Gastroesophageal sphincter (tissue), 4 donors: ENCODE measurements at places on chromosomes 3 and 15.

- no peak for ATAC-seq
Measured at GRCh38 chr15:35062738-35063099, 22.4 kb downstream of the NANOGP8 start.

- ATAC-seq: no peak
Measured at GRCh38 chr15:93019090-93019489, 69.9 kb downstream of the RGMA start.

GRCh38 chr3:4742359-4742758 is 236.9 kb upstream of the BHLHE40 start:
- no peak for ATAC-seq

GRCh38 chr3:82229397-82229796 is 468.0 kb upstream of the GBE1 start:
- ATAC-seq: no peak

DNA sequence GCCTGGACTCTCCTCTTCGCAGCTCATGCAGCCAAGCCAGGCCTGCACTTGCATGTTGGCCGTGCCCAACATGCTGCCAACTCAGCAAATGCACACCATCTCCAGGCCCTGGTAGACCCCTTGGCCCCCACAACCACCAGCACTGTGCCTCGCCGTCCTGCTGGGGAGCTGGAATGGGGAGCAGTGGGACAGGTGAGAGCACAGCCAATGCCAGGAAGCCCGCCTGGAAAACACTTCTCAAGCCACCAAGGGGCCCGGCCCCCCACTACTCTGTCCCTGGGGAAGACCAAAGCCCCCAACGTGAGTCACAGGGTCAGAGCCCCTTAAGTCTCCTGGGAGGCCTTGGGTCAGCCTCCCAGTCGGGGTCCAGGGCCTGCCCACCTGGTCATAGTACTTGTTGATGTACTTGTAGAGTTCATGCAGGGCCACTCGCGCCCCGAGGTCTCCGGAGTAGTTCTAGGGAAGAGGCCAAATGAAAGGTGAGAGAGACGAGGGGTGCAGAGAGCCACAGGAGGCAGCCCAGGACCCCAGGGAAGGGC is 24.5 kb downstream of the PLXNB1 start:
- no peak for ATAC-seq

GRCh38 chr3:131630807-131631206 is 128.0 kb upstream of the MRPL3 start:
- no peak for ATAC-seq

DNA sequence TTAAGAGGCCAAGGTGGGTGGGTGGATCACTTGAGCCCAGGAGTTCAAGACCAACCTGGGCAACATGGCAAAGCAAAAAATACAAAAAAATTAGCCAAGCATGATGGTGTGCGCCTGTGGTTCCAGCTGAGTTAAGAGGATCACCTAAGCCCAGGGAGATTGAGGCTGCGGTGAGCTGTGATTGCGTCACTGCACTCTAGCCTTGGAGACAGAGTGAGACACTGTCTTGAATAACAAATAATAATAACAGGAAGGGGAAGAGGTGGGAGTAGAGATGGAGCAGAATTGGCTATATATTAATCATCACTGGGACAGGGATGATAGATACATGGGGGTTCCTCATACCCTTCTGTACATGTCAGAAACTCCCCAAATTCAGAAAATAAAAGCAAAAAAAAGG is 23.8 kb upstream of the NMB start:
- ATAC-seq: no peak

GRCh38 chr3:11305509-11305908 is 33.3 kb downstream of the ATG7 start:
- no peak for ATAC-seq

- no peak for ATAC-seq
Measured at GRCh38 chr3:30193625-30194044, 412.8 kb upstream of the TGFBR2 start.

DNA sequence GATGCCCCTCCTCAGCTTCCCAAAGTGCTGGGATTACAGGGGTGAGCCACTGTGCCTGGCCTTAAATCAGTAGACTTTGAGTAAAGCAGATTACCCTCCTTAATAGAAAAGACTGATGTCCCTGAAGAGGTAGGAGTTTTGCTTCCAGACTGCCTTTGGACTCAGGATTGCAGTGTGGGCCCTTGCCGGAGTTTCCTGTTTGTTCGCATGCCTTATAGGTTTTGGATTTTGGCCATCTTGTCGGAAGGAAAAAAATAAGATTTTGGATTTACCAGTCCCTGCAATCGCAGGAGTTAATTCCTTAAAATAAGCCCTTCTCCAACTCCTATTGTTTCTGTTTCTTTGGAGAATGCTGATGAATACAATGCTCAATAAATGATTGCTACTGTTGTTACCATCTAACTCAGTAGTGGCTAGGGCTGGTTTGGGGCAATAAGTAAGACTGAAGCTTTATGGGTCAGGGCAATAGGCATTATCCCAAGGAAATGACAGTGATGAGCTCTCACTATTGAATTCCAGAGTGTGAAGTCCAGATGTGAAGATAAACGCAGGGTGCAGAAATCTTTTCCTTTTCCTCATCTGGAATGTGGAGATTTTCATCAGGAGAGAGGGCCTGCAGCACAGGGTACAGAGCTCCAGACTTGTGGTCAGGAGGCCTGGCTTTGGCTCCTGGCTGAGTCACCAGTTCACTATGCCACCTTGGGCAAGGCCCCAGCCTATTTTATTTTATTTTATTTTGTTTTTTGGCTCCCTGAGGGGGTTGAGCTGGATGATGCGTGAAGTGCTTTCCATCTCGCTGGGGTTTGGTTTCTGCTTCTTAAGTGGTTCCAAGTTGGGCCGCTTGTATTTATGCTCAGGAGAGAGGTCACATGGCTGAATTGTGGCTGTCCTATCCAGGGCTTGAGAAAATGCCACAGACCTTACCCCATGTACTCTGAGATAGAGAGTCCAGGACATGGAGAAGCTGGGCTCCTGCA is 25.3 kb downstream of the FOXL2 start:
- ATAC-seq: no peak

DNA sequence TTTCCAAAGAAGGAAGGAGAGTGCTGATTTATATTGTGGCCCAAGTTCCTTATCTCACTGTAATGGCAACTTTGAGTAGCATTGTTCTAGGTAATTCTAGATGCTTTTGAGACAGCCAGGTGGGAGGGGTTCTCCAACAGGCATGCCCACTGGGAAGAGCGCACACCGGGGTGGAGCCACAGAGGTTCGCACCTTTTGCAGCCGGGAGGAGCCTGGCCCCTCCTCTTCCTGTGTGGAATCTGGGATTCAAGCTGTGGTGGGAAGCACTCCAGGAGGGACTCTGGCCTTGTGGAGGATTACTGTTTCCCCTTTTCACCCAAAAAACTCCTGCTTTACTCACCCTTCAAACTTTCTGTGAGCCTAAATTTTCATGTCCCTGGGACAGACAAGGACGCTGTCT is 53.1 kb downstream of the CFAP20DC start:
- no peak for ATAC-seq

- no peak for ATAC-seq
Measured at GRCh38 chr3:55006244-55006676, 78.4 kb upstream of the LRTM1 start.

- peak; percentile 53 for ATAC-seq
Measured at GRCh38 chr3:70999730-71000129, 583.8 kb downstream of the FOXP1 start.

GRCh38 chr15:91045065-91045464 is 22.7 kb upstream of the VPS33B start:
- ATAC-seq: no peak

DNA sequence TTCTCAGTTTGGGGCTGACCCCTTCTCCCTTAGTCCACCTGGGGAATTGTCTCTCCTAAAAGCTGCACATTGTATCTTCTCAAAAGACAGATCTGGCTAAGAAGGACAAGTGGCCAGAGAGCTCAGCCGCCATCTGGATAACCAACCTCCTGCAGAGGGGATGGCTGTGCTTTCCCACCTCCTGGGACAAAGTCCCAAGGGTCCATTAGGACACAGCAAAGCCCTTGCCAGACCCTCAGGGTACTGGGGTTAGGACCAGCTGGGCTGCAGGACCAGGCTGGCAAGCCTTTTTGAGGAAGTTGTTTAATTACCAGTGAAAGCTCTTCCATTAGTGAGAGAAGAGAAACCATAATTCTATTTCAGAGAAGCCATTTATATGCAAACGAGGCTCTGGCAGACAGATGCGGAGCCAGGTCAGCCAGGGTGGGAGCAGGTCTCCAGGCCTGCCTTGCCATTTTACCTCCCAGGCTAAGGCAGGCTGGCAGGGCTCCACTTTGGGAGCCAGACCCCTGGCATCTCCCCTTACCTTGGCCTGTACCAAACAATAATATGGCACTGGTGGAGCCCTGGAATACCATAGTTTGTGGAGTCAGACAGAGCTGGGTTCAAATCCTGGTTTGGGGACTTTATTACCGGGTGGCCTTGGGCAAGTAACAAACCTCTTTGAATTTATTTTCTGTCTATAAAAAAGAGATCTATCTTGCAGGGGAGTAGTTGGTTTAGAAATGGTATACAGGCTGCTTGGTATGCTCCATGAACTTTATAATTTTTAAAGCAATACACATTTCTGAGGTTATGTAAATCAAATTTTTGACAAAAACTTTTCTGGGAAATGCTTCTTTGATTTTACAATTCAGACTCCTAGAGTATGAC is 17.9 kb downstream of the SHF start:
- ATAC-seq: no peak

- no peak for ATAC-seq
Measured at GRCh38 chr15:83106994-83107840, at the start of gene TM6SF1. Gene TM6SF1, plus strand, starts transcription at chr15:83107645. Its CDS starts 36 bp downstream, at chr15:83107681.

GRCh38 chr15:42094512-42094963 is at the start of gene PLA2G4D:
Gene PLA2G4D, minus strand, starts transcription at chr15:42094562. Its CDS starts 103 bp downstream, at chr15:42094459.
- no peak for ATAC-seq

DNA sequence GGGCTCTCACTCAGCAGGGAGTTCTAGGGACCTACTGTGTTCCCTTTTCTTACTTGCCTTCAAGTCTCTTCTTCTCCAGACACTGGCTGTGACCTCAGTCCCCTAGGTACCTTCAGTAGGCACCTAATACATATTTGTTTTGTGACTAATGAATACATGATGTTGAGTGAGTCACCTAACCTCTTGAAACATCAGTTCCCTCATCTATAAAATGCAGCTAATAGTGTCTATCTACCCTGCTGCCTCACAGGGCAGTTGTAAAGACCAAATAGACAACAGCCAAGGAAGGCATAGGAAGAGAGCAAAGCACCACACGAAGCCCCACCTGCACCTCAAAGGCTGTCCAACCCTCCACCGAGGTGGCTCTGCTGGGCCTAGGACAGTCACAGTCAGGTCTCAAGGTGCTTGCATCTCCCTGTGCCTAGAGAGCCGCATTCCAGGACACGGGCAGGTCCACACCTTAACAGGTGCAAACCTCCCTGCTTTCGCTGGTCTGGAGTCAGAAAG is 29.1 kb downstream of the DAPK2 start:
- no peak for ATAC-seq

DNA sequence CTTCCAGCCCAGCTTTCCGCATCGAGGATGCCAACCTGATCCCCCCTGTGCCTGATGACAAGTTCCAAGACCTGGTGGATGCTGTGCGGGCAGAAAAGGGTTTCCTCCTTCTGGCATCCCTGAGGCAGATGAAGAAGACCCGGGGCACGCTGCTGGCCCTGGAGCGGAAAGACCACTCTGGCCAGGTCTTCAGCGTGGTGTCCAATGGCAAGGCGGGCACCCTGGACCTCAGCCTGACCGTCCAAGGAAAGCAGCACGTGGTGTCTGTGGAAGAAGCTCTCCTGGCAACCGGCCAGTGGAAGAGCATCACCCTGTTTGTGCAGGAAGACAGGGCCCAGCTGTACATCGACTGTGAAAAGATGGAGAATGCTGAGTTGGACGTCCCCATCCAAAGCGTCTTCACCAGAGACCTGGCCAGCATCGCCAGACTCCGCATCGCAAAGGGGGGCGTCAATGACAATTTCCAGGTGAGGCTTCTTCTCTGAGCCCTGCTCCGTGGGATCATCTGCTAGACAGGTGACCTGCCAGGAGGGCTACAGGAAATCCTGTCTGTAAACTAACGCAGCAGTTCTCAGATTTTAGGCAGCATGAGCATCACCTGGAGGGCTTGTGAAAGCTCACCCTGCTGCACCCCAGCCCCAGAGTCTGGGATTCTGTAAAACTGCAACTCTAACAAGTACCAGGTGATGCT is 1.6 kb downstream of the THBS1 start:
- no peak for ATAC-seq

GRCh38 chr15:59346951-59347350 is 25.7 kb downstream of the MYO1E start:
- ATAC-seq: no peak

DNA sequence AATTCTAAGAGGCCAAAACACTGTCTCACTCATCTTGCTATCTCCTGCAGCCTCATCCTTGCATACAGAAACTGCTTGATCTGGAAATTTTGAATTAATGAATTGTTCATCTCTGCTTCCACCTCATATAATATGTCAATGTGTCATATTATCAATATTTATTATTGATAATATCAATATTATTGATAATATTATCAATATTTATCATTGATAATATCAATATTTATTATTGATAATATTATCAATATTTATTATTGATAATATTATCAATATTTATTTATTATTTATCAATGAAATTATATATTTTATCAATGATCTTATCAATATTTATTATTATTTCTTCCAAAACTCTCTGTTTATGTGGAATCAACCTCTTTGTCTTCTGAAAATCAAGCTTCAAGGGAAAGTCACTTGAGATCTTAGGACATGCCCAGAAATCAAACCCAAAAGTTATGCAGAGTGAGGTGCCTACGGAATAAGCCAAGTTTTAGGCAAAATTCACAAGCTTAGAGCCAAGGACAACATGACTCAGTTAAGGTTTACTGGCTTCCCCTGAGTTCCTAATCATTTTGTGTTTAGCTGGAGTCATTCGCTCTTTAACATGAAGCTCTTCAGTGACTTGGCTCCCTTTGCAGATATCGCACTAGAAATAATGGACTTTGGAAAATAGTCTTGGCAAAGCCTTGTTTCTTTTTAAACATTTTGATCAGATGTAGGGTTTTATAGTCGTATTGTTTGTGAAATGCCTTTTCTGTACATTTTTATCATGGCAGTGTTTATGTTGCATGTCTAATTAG is 297.1 kb upstream of the RARB start:
- no peak for ATAC-seq

- ATAC-seq: no peak
Measured at GRCh38 chr3:50516440-50516871, 13.0 kb upstream of the CACNA2D2 start.

GRCh38 chr15:40721701-40722100 is 26.7 kb downstream of the RAD51 start:
- ATAC-seq: no peak

DNA sequence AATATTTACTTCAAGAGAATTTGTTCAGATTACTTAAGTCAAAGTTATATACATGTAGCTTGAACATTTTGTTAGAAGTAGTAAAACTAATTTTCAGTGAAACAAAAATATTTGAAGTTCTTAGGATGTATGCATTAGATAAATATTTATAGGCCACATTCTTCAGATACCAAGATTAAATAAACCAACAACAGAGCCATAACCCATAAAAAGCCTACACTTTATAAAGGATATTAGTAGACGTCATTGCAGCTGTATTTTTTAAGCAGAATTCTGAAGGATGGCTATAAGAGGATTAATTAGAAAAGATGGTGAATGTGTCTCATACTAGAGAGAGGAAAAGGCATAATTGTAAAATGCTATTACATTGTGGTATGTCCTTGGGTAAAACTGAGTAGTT is 449.7 kb upstream of the ALCAM start:
- no peak for ATAC-seq
